ENCODE measurements at places on chromosomes 12 and 14.

- no peak for DNase-seq
Observed at GRCh38 chr12:107435520-107435919, 250.1 kb upstream of the PWP1 start.

DNA sequence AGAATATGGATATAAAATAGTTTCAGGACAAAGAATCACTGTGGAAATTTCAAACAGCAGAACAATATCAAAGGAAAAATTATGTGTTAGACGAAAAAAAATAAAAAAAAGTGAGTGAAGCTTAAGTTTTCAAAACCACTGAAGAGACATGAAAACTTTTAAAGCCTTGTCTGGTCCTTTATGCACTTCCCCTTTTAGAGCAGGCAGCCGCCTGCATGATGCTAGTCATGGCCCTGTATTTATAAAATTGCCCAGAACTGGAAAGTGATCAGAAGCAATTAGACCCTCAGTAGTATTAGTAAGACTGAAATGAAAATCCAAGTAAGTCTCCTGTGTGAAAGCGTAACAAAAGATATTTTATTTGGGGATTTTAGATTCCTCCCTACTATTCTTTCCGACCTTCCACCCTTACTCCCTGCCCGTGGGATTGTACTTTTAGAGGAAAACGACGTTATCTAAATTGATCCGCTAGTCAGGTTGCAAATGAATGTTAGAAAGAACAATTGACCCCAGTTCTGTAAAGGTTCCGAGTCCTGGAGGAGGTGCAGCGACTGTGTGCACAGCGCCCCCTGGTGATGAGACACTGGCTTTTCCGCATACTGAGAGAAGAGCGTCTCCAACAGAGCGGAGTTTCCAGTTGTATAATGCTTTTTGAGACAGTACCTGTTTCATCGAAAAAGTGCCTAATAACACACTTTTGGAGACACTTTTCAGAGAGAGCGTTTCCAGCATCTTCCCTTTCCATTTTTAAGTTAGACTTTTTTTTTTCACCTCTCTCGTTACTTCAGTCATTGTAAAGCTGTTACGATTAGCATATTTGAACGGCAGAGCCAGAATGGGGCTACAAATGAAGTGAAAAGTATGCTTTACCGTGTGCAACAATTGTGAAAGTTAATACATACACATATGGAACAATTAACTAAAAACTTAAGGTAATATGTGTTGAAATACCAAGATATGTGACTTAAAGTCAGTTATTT is 12.4 kb downstream of the MGST1 start:
- DNase-seq = no peak

DNA sequence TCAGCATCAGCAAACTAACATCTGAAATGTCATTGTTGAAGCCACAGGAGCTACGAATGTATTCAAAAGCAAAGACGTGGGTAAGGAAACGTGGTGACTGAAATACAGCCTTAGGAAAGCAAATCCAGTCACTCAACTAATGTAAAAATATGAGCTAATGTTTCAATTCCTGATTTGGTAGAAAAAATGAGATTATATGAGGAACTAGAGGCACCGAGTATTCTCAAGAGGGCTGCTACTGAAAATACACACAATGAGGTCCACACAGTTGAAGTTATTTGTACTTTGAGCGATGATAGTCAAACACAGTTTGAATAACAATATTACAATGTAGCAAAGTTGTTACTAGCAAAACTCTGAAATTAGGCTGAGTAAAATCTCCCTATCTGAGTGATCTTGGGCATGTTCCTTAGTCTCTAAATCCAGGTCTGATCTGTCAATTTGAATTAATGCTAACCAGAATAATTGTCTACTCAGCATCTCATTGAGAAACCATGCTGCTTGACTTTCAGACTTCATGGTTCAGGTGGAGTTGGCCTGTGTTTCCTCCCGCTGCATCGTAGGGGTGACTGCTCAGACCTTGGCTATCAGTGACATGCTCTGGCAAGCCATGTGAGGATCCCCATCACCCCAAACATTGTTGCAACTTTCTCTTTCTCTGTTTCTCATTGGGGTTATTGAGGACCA is 467.1 kb upstream of the SOX5 start:
- DNase-seq = no peak

DNA sequence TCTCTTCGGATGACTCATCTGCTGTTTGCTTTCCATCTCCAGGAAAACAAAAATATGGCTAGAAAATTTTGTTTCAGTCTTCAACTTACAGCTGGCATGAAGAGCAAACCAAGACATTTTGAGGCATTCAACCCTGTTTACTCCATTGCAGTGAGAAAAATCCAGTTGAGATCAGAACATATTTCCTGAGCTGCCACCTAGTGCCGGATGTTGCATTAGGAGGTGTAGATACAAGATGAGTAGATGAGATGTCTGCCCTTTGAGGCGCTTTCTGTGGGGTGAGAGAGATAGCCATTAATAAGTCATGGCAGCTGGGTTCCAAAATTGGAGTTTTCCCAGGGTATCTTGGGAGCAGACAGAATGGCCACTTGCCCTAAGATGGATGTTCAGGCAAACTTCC is 171.1 kb downstream of the PRKCH start:
- no peak for DNase-seq

GRCh38 chr14:74190927-74191575 is 48.2 kb upstream of the VSX2 start:
- DNase-seq = no peak
